ENCODE measurements at places on chromosomes 5 and 9.

DNA sequence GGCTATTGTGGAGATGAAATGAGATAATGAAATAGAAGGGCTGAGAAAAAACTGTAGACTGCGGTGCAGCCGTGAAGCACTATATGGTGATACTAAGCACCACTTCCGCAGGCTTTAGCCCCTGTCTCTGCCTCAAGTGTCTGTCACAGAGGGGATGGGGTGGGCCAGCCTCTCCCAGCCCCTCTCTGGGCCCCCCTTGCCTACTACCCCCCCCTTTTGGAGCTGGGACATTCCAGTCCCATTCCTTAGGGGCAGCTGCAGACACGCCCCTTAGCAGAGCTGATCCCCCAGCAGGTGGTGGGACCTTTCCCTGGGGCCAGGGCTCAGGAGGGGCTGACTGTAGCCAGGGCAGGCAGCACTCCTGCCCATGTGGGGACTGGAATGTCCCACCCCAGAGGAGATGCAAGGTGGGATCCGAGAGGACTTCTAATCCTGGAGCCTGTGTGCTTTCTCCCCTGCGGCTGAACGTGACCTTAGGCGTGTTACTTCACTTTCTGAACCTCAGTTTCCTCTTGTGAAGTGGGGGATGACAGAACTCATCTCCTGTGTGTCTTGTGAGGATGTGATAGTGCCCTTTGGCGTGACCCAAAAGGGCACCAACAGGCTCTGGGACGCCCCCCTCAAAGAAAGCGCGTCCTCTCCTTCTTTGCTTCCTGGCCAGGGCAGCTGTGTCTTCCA lies 1.9 kb downstream of the N4BP3 start:
- no peak for DNase-seq

- DNase-seq = no peak
These were observed 18.6 kb upstream of the MTMR12 start for GRCh38 chr5:32331217-32331934.

GRCh38 chr9:108142504-108143201 lies 653.1 kb upstream of the KLF4 start:
- DNase-seq = no peak

DNA sequence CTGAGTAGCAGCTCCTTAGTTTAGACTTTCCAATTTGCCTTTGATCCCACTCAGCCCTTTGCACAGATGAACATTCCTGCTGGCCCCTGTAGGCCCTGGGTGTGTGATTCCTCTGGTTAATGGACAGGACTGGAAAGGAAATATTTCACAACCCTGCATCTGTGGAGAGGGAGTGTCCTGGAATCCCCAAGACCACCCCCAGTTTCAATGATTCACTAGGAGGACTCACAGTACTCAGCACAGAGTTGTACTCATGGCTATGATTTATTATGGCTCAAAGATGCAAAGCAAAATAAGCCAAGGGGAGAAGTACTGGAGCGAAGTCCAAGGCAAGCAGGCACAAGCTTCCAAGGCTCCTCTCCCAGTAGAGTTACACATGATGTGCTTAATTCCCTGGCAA lies 42.4 kb upstream of the TJP2 start:
- DNase-seq = no peak

- no peak for DNase-seq
These were observed 39.2 kb downstream of the FER start for GRCh38 chr5:108786806-108787483.

DNA sequence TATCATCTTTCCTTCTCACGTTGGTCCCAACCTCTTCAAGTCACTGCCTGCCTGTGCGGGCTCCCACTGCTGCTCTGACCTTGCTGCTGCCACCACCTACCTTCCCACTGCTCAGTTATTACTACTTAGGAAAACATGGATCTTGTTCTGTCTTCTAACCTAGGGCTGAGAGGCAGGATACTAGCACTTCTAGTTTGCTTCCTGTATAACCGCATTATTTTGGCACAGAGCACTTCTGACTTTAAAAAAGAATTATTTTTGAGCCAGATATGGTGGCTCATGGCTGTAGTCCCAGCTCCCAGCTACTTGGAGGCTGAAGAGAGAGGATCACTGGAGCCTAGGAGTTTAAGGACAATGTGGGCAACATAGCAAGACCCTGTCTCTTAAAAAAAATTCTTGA lies 135.4 kb upstream of the GNA14 start:
- DNase-seq = no peak

DNA sequence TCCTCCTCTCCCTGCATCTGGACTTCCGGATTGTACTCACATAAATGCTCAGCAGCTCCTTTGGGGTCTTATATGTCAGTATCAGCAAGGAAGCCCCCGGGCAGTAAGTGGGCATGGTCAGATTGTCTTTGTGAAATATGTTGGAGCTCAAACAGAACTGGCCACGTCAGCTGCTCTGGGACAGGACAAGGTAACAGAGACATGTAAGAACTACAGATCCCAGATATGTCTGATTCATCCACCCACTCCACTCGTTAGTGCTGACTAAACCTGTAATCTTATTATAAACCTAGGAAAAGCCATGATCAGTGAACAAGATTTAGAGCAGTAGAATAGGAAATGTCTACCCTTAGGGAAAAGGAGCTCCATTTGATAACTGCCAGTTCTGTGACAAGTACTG lies 561.8 kb downstream of the CETN3 start:
- DNase-seq = no peak

- peak; percentile 9 for DNase-seq
These were observed at the start of gene PTCH1 for GRCh38 chr9:95516734-95517558. TSS of gene PTCH1 (minus strand) at chr9:95516971.

DNA sequence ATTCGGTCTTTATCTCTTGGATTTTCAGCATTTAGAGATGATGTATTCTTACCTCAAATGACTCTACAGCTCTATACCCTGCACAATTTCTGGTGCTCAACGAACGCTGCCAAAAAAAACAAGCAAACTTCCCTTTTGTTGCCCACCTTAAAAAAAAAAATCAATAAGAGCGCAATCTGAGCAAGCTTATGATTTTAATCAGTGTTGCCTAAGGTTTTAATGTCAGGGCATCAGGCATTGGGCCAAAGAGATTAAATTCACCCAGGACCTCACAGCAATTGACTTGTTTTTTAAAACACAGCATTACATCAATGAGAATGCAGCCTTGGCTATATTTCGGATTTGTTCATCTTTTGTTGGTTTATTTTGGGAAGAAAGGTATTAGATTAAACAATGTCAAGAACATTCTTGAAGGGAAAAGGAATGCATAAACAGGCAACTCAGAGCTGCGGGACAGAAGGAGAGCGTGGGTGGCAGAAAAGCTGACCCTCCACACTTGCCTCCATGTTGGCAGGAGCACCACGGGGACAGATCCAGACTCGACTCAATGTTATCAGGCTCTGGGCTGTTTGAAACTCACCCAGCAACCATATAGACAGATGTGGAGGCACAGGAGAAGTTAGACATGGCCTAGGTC lies 127.5 kb upstream of the DAPK1 start:
- no peak for DNase-seq

DNA sequence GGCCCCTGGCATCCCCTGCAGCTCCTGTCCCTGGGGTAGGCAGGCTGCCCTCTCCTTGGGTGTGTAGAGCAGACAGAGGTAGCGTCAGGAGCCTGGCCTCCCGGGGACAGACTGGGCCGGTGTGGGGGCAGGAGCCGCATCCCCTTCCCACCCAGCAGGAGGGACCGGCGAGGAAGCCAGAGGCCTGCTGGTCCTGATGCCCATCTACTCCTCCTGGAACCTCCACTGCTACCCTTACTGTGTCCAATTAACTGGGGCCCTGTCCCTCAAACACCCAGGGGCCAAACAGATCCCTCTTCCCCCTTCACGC lies 15.6 kb downstream of the RALGDS start:
- DNase-seq = no peak

- DNase-seq = no peak
These were observed 122.5 kb upstream of the RASGRF2 start for GRCh38 chr5:80837679-80838078.

DNA sequence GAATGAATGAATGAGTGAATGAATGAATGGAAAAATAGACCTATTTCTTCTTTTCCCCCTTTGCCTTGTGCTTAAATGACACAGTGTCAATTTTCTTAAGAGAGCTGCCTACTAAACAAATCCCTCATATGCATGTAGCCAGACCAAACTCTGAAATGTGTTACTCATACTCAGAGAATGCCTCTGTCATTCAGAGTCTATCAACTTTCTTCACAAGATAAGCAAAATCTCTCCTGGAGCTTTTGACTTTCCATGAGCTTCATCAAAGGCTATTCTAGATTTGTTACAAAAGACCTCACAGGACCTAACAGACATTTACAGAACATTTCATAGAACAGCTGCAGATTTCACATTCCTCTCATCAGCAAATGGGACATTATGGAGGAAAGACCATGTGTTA lies 275.7 kb upstream of the MSX2 start:
- DNase-seq = no peak

DNA sequence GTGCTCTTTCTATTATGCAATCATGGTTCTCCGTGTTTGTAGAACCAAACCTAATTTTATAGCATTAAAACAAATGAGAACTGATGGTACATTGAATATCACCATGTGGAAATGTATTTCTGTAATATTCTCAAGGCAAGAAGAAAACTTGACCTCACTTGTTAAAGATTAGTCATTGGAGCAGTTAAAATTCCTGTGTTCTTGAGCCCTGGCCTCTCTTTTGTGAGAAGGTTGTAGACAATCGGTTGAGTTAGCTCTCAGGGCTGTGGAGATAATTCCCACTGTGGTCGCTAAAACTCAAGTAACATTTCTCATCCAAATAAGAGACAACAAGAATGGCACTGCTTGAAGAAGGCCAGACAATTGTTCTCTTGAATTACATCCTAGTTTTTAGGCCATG lies 216.0 kb upstream of the KLF4 start:
- DNase-seq = no peak

GRCh38 chr5:94159144-94159543 lies 417.7 kb upstream of the POU5F2 start:
- DNase-seq = no peak

DNA sequence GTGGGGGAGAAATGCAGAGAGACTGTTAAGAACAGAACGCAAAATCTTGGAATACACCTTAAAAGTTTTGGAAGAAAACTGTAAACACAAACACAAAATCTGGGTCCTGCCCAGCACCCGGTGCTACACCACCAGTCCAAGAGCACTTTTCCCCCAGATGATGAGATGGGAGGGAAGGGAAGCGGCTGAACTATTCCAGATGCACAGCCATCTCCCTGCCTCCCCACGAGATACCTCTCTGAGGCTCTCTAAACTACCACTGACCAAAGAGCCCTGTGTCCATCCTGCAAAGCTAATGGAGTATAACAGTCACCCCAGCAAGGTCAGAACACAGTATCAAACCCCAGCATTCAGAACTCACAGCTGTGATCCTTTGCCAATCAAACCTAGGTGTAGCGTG lies 8.0 kb downstream of the SPARC start:
- no peak for DNase-seq

GRCh38 chr9:112520656-112521055 lies 34.0 kb downstream of the KIAA1958 start:
- no peak for DNase-seq

DNA sequence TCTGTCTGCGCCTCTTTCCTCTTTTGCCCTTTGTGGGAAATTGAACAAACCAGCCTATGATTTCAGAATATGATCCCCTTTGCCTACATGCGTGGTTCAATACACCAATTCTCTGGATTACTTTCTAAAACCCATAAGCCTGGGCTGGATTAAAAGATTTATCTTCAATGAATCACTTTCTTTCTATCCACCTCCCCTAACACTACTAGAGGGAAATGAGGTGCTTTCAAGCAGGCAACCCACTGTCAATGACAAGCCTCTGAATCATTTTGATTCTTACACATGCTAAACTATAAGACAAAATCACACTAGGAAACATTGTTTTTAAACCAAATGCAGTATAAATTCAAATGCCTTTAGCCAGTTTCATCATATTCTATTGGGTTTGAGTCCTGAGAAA lies 257.5 kb downstream of the AGTPBP1 start:
- no peak for DNase-seq

- DNase-seq = peak; percentile 81
These were observed 4.9 kb downstream of the SMIM3 start for GRCh38 chr5:150783422-150783928.

All from NCI-H146 (cell line).